ENCODE measurements at places on chromosomes 2 and 18.

GRCh38 chr2:28342081-28342967 lies 50.3 kb upstream of the FOSL2 start:
- peak; percentile 82 for DNase-seq

DNA sequence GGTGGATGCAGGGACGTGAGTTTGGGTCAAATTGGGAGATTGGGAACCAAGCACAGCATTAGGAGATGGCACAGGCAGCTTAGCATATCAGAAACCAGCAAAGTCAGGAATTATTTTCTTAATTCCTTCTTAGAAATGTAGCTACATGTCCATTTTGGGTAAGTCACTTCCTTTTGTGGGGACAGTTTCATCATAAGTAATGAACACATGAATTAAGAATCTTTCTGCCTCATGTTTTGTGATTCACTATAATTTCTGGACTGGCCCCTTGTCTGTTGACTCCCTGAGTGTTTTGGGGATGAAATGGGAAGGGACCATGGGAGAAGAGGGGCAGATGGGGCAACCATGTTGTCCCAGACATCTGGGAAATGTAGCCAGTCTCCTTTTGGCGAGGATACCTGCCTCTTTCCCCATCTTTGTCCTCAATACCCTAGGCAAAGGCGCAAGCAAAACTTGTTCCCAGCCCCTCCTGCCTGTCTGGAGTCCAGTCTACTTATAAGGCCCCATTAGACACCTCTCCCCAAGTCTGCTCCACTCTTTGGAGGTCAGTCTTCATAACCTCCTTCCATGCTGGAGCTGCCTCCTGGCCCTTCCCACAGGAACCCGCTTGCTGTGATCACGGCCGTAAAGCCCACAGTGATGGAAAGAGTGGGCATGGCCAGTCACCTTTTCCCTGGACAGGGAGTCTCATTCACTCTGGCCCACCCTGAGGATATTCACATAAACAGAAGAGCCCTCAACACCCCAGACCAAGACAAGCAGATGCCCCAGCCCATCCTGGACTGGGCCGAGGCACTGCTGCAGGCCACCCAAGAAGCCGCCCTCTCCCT lies 25.7 kb downstream of the MTHFD2 start:
- peak; percentile 15 for DNase-seq

DNA sequence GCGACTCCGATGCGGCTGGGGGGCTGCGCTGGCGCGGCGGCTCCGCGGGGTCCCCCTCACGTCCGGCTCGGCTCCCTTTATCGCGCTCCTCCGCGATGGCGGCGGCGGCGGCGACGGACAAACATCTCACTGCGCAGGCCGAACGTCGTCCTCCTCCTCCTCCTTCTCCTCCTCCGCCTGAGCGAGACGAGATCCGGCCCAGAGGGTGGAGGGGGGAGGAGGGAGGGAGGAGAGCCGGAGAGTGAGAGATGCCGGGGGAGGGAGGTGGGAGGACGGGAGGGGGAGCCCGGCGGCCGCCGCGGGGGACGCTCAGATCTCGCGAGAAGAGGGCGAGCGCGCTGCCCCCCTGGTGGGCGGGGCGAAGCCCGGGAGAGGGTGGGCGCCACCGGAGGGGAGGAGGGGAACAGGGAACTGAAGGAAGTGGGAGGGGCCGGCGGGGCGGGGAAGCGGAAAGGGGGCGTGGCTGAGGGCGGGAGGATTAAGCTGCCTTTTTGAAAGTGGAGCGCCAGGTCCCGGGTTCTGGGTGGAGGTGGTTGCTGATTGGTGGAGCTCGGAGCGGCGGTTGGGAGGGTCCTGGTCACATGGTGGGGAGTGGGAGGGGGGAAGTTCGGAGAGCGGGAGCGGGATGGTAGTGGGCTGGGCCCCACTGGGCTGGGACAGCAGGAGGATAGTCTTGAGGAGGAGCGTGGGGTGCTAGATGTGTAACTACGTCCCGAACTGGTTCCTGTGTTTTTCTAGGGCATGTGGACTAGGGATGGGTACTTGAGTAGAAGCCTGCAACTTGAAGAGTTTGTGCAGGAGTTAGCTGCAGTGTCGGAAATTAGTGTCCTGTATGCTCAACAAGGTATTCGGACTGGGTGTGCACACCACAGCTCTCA lies at the start of gene CUL3:
Gene CUL3, minus strand, starts transcription at position 153 of the 878 bp plus-strand sequence. CDS start 354 bp downstream, outside the sequence.
- DNase-seq: peak; percentile 99

DNA sequence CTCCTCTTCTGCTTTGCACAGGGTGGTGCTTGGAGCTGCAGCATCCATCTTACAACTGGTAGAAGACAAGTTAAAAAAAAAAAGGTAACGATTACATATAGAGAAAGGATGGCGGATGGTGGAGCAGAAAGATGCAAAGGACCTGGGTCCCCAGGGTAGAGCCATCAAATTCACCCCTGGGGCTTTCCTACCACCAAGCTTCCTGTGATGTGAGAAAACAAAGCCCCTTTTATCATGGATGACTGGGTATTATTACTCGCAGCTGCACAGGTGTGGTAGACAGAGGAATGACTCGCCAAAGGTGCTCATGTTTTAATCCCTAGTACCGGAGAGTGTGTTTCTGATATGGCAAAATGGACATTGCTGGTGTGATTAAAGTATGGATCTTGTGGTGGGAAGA lies 1.3 kb upstream of the ACOXL start:
- no peak for DNase-seq

- DNase-seq: peak; percentile 44
These were observed 28.4 kb downstream of the AFF3 start for GRCh38 chr2:100113990-100114433.

DNA sequence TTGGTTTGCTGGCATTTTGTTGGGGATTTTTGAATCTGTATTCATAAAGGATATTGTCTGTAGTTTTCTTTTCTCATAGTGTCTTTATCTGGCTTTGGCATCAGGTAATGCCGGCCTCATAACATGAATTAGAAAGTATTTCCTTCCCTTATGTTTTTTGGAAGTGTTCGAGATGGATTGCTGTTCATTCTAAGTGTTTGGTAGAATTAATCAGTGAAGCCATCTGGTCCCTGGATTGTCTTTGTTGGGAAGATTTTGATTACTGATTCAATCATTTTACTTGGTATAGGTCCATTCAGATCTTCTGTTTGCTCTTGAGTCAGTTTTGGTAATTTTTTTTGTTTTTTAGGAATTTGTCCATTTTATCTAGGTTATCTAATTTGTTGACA lies 22.3 kb downstream of the KIAA1328 start:
- no peak for DNase-seq

- no peak for DNase-seq
These were observed 16.8 kb downstream of the SERPINB10 start for GRCh38 chr18:63924551-63924950.

DNA sequence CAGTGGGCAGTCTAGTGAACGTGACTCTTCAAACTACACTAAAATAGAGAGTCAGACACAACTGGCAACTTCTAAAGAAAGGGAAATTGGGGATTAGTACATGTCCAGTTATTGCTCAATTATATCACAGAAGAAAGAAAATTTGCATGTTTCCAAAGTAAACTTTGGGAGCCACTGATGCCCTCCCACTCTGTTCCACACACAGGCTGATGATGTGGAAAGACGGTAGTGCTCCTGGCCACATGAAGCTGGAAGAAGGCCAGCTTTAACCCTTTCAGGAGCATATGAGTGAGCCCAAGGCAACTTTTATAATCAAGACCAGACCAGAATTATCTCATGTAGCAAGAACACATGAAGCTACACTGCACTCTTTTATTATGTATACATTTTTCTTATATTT lies 141.0 kb downstream of the NR4A2 start:
- DNase-seq: peak; percentile 13

GRCh38 chr2:124753842-124754241 lies 728.8 kb downstream of the CNTNAP5 start:
- DNase-seq: no peak

DNA sequence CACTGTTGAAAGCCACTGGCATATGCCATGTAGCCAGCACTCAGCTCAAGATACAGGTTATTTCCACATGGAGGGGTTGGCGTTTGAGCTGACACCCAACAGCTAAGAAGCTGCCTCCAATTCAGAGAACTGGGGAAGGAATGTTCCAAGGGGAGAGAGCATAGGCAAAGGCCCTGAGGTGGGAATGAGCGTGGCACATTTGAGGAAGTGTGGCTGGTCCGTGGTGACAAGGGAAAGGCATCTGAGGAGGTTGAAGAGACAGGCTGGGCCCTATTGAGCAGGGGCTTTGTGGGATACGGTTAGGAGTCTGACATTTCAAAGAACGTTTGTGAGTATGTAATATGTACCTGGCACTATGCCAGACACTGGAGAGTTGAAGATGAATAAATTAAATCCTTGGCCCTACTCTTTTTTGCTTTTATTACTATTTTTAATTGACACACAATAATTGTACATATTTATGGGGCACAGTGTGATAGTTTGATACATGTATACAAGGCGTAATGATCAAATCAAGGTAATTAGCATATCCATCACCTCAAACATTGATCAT lies 27.6 kb upstream of the TMBIM1 start:
- DNase-seq: peak; percentile 20

GRCh38 chr18:49241852-49242251 lies 218.6 kb downstream of the DYM start:
- no peak for DNase-seq

- no peak for DNase-seq
These were observed 33.7 kb downstream of the CTIF start for GRCh38 chr18:48572402-48573126.

GRCh38 chr2:174217869-174218268 lies 30.5 kb downstream of the OLA1 start:
- no peak for DNase-seq

- no peak for DNase-seq
These were observed 144.2 kb downstream of the TCF4 start for GRCh38 chr18:55443776-55444175.

DNA sequence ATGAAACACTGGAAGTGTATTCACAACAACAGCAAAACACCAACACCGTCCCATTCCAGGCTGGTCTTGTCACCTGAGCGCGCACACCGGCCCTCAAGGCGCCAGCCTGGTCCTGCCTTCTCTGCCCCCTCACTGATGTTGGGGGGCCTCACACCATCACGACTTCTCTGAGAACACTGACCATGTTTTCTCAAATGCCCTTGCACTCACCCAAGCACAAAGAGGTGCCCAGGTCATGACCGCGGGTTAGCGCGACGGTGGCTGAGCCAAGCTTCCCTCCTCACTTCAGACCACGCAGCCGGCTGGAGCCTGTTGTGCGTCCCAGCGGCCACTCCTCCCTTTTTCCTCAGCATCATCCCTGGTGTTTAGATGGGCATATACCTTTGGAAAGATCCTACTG lies 101.3 kb upstream of the SALL3 start:
- DNase-seq: no peak

GRCh38 chr2:154814856-154815255 lies 116.4 kb downstream of the KCNJ3 start:
- DNase-seq: no peak

DNA sequence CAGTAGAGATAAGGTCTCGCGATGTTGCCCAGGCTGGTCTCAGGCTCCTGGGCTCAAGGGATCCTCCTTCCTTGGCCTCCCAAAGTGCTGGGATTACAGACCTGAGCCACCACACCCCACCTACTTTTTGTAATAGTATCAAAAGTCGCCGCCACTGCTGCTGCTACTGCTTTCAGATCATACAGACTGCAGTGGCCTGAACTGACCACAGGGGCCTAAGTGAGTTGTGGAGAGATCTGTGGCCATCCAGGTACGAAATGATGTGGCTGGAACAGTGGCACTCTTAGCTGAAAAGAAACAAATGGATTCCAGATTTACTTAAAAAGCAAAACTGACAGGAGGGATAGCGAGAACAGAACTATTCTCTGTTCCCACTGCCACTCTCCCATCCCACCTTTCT lies 32.9 kb upstream of the POMC start:
- DNase-seq: no peak

DNA sequence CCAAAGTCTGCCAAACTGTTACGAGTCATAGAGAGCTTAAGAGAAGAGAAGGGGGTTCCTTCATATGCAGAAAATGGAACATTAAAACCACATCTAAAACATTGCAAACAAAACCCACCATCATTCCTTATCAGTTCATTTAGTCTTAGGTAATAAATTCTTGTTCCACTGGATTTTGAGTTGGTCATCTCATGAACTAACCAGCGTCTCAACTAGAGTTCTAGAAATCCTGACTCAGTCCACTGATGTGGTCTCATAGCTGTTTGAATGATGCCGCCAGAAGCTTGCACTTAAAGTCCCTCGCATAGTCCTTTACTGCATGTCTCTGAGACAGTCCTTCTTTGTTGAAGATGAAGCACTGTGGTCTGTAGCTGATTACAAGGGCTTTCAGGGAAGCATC lies 15.0 kb upstream of the CAB39 start:
- DNase-seq: no peak

- no peak for DNase-seq
These were observed 91.9 kb upstream of the LRP1B start for GRCh38 chr2:142222715-142223114.

DNA sequence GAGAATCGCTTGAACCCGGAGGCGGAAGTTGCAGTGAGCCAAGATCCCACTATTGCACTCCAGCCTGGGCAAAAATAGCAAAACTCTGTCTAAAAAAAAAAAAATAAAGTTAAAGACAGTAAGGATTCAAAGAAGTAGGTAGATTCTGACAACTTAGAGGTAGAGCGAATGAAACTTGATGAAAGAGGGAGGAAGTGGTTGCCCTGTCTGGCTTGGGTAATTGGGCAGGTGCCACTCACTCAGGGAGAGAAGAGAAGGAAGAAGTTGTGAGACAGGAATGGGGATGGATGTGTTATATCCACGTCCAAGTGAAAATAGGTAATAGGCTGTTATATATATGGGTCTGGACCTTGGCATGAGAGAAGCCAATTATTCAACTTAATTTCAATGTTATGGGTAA lies 26.3 kb downstream of the NDC80 start:
- no peak for DNase-seq

- DNase-seq: peak; percentile 77
These were observed 172.5 kb downstream of the NCK2 start for GRCh38 chr2:105917226-105917625.

DNA sequence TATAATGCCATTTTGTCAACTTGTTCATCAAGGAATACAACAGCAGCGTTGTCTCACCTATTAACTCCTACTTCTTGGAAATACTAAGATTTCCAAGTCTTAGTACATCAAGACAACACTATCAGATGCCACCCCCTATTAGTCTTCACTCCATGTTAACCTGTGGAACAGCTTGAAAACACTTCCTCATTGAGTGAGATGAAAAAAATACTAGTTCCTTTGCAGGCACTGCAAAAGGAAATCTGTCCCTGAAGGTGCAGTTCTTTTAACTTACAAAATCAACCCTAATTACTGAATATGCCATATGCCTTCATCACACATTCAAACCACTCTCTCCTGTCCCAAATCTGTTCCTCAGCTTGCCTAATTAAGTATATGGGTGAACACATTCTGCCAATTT lies 4.0 kb downstream of the CWC22 start:
- no peak for DNase-seq

GRCh38 chr2:46674488-46674887 lies 195.1 kb downstream of the TMEM247 start:
- DNase-seq: no peak

- no peak for DNase-seq
These were observed 381.8 kb upstream of the CRIM1 start for GRCh38 chr2:35973737-35974132.

Measured in suppressor macrophage treated with lipopolysaccharide for 4 hours (primary cell).